ENCODE measurements at places on chromosomes 16 and 17.

DNA sequence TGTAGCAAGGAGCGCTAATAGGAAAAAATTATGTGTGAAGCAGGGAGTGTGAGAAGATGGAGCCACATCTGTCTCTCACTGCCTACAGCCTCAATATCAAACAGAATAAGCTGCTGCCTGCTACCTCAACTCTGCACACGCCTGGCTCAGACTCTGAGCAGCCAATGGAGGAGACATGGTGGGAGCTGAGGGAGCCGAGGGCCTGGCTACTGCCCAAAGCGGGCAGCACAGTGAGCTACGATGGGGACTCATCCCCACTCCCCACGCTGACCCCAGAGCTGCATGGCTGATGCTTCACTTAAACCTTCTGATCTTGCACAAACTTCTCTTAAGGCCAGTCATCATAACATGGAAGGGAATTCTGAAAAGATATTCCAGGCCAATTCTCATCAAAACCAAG, 11.1 kb upstream of the FLYWCH2 start:
- DNase-seq: no peak

GRCh38 chr16:83717308-83717707, 90.5 kb upstream of the HSBP1 start:
- no peak for DNase-seq

DNA sequence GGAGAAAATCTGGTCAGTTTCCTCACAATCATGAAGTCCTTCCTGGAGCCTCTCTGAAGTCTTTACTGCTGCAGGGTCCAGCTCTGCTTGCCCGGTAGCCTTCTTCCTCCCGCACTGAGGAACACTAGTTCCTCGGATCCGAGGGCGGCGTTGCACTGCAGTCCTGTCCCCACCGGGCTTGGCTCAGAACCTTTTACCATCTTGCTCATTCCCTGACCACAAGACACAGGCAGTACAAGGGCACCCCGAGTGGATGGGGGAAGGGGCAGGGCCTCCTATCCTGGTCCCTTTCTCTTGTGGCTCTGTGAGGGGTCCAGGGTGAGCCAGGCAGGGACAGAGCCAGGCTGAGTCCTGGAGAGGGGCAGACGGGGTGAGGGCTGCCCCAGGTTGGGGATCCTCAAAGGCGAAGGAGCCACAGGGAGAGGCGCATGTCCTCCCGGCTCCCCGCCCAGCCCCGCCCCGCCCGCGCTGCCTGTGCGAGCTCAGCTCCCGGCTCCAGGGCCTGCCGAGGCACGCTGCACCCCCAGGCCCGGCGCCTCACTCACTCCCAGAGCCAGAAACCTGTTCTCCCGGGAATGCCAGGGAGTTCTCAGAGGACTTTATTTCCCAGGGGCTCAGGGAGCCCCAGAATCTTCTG, 1.5 kb downstream of the FOXN1 start:
- no peak for DNase-seq

DNA sequence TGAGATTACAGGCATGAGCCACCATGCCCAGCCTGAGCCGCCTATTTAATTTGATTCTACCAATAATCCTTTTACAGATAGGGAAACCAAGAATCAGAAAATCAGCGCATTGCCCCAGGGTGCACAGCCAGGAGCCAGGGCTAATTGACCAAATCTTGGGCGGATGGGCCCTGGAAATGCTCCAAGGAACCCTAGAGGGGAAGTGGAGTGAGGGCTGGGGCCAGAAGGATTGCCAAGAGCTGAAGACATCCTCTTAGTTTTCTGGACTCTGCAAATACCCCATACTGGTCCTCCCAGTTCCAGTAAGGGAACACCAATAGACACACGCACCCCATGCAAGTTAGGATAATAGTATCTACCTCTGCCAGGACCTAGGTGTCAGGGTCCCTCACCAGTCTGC, 3.8 kb downstream of the FHOD1 start:
- peak; percentile 39 for DNase-seq

DNA sequence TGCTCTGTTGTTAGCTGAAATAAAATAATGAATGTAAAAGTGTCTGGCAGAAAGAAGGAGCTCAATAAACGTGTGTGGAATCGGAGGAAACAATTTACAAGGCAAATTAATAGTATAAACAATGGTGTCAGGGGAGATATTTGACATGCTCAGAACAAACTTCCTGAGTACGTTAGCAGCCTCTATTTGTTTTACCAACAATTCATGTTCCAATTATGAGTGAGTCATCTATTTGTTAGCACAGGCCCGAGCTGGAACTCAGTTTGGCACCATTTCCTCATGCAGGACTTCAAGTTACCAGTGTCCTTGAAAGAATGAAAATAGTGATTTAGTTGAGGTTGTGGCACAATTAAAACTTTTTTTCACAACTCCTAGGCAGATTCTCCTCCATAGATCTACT, 9.1 kb downstream of the ASIC2 start:
- no peak for DNase-seq
